ENCODE measurements at places on chromosomes 4 and X.

GRCh38 chrX:37638047-37638446, 47.5 kb upstream of the XK start:
- DNase-seq = no peak

GRCh38 chrX:124507246-124507645, 160.9 kb downstream of the SH2D1A start:
- no peak for DNase-seq

DNA sequence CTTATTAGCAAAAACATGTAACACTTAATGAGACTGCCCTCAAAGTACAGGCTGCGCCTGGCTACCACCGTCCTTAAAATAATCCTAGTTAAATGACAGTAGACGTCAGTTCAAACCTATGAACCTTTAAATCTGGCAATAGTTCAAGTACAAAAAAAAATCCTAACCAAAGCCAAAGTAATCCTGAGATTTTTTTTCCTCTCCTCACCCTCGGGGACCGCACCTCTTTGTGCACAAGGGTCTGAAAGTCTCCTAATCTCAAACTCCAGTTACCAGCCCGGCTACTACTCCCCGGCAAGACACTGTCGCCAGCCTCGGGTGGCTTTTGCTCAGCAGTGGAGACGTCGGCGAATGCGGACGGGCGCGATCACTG, 439 bp downstream of the SEC31A start:
- DNase-seq = no peak

GRCh38 chr4:149845743-149846142, 30.1 kb upstream of the IQCM start:
- DNase-seq = no peak

GRCh38 chr4:55396308-55397125, 760 bp downstream of the TMEM165 start:
- no peak for DNase-seq

- no peak for DNase-seq
Measured at GRCh38 chrX:107448625-107448997, 841 bp upstream of the FRMPD3 start.

DNA sequence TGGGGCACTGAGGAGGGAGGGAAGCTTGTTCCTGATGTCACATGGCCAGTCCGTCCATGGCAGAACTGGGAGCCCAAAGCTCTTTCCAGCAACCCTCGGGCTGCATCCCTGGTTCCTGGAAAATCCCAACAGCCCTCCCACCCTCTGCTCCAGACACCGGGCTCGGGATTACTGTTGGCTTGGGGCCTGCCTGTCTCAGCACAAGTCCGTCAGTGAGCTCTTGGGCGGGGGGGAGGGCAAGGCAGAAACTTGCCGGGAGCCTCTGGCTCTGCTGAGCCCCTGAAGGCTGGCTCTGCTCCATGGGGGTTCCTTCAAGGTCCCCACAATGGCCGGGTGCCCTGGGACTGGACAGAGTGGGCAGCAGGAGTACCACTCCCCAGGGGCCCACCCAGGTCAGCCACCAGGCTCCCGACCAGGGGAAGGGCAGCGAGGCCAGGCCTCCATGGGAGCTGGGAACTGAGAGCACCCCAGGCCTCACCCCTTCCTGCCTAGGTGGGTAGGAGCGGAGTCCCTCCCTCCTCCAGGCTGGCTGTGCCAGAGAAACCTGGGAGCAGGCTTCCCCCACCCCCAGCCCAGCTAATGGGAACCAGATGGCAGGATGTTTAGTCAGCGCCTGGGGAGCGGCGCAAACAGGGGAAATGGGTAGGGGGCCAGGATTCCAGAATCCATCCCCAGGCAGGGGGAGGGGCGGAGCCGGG, 6.4 kb upstream of the HAUS7 start:
- no peak for DNase-seq

DNA sequence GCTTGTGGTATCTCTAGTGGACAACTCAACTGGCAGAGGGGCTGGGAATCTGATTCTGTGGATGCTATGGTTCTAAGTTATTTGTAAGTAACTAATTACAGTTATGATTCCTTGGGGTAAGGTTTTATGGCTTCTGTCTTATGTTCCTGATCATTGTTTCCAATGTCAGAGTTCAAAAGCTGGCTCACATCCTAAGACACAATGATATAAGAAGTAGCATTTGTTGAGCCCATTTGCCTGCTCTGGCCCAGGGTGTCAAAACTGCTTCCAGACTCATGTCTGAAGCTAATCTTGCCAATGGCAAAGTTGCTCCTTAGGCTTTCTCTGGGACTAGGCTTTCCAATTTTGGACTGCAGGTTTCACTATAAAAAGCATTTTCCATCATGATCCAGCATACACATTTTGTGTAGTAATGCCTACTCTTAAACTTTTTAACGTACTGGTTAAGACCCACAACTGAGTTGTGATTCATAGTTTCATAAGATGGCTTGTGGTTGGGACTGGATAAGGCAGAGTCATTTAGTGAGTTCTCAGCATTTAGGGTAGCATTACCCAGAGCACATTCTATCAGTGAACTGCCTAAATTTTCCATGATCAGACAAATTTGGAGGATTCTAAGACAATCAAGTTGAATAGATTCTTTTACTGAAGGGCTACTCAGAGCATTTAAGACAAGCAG, 50.0 kb downstream of the CCNI start:
- no peak for DNase-seq

All from 8988T (cell line).